Right cardiac atrium (tissue), 5 donors: ENCODE measurements at places on chromosomes 11 and 22. TPM values are rescaled to one million over a fixed set of nuclear protein-coding genes. Genes with fewer than 3 reads are reported as not detected.

The YDJC gene
- total RNA-seq = 5.0 TPM

The DEFB131B gene
- not detected for total RNA-seq

The OR52I2 gene
- not detected for total RNA-seq

The DRG1 gene
- total RNA-seq = 53.5 TPM

The FREY1 gene
- 0.50 TPM for total RNA-seq

The BTG4 gene
- not detected for total RNA-seq

The MS4A7 gene
- 36.6 TPM for total RNA-seq

The NNMT gene
- 36.0 TPM for total RNA-seq

The LRRC74B gene
- not detected for total RNA-seq

The HIC2 gene
- 2.1 TPM for total RNA-seq

The SORL1 gene
- total RNA-seq = 3.7 TPM

The KDM4D gene
- 1.3 TPM for total RNA-seq

The TAF1D gene
- 37.6 TPM for total RNA-seq

The TTC36 gene
- total RNA-seq = 0.56 TPM

The MS4A15 gene
- total RNA-seq = not detected

The PATE2 gene
- total RNA-seq = not detected

The P2RY2 gene
- total RNA-seq = 5.5 TPM

The TMEM191B gene
- total RNA-seq = 0.68 TPM

The DSCAML1 gene
- total RNA-seq = 0.45 TPM

The KCNK7 gene
- 0.28 TPM for total RNA-seq

The MYO18B gene
- total RNA-seq = 125 TPM

The IL18 gene
- total RNA-seq = 4.2 TPM

The SAA4 gene
- total RNA-seq = not detected

The CAPN5 gene
- 6.9 TPM for total RNA-seq

The YPEL1 gene
- total RNA-seq = 4.7 TPM

The SCGB1C1 gene
- not detected for total RNA-seq

The EIF4G2 gene
- total RNA-seq = 718 TPM

The OR5P2 gene
- total RNA-seq = not detected
